ENCODE measurements at places on chromosomes 3 and 15.

- no peak for DNase-seq
Observed at GRCh38 chr3:30471066-30471465, 135.3 kb upstream of the TGFBR2 start.

GRCh38 chr15:99999282-100000070 is 266.2 kb upstream of the LYSMD4 start:
- no peak for DNase-seq

GRCh38 chr3:38100498-38100897 is 36.4 kb downstream of the ACAA1 start:
- DNase-seq = no peak

GRCh38 chr15:99729920-99730319 is 3.3 kb downstream of the LYSMD4 start:
- DNase-seq = no peak
